ENCODE measurements at places on chromosomes 2 and 18. TPM values are rescaled to one million over a fixed set of nuclear protein-coding genes. Genes with fewer than 3 reads are reported as not detected.

Gene CYP27A1
- total RNA-seq = not detected

GRCh38 chr2:131146231-131146630 is 41.1 kb downstream of the PLEKHB2 start:
- no peak for DNase-seq

GRCh38 chr2:1493431-1494126 is 80.3 kb downstream of the TPO start:
- DNase-seq = no peak

GRCh38 chr2:221518201-221518934 is 53.7 kb downstream of the EPHA4 start:
- no peak for DNase-seq

GRCh38 chr2:231413456-231413855 is 17.9 kb downstream of the B3GNT7 start:
- DNase-seq = no peak

Gene INHBB
- 0.07 TPM for total RNA-seq

DNA sequence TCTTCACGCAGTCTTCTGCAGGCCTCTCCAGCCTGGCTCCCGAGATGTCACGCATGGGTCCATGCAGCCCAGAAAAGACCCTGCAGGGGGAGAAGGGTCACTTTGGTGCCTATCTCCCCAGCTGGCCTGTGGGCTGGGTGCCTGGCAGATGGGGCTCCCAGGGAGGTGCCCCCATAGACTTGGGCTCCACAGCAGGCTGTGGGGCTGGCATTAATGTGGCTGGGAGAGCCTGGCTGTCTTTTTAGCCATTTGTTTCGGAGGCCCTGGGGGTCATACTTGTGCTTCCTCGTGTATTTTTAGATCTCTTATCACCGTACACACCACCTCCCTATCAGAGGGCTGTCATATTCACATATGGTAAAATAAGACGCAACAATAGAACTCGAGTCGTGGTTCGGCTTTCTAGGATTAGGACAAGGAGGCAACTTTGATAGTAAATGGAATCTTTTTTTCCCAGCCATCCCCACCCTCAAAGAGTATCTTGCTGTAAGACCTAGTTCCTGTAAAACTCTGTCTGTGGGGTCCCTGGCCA is 74.5 kb downstream of the LRRFIP1 start:
- no peak for DNase-seq

DNA sequence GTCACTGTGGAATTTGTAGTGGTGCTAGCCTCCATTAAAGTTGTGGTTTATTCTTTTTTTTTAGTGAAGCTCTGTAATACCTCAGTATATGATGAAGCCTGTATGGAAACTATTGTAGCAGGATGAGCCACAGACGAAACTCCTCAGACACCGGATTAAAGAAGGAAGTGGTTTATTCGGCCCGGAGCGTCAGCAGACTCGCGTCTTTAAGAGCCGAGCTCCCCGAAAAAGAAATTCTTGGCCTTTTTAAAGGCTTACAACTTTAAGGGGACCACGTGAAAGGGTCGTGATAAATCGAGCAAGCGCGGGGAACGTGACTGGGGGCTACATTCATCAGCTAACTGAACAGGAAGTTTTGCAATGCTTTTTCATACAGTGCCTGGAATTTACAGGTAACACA is 8.1 kb upstream of the CCL20 start:
- DNase-seq = no peak

- DNase-seq = no peak
These were observed 232.7 kb upstream of the UBE2E3 start for GRCh38 chr2:180747728-180748127.

DNA sequence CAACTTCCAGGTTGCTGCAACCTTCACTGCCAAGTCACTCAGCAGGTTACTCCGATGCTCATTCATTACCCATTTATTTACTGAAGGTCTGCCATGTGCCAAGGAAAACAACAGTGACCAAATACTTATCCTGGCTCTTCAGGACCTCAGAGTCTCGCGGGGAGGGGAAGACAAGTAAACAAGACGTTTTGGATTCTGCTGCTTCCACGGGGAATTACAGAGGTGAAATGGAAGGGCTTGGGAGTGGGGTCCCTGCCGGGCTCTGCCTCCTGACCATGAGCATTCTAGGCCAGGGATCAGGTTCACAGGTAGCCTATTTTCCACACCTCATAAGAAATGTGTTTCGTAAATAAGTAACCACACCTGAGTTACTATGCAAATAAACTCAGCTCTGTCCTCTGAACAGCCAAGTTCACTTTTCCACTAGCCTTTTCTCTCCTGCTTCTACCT is 68.1 kb downstream of the CLHC1 start:
- no peak for DNase-seq

GRCh38 chr2:166518634-166519390 is 24.8 kb upstream of the SCN7A start:
- no peak for DNase-seq

- no peak for DNase-seq
These were observed 1269.0 kb upstream of the DDX18 start for GRCh38 chr2:116545286-116546068.

DNA sequence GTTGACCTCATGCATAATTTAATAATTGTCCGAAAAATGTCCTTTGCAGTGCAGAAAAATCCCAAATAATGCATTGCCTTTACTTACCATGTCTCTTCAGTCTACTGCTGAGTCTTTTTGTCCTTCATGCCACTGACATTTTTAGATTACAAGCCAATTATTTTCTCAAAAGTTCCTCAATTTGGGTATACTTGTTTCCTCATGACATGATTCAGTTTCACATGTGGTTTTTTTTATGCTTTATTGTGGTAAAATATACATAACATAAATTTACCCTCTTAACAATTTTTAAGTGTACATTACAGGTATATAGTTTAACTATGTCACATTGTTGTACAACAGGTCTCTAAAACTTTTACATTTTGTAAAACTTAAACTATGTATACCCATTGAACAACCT is 81.0 kb downstream of the EPC2 start:
- no peak for DNase-seq

DNA sequence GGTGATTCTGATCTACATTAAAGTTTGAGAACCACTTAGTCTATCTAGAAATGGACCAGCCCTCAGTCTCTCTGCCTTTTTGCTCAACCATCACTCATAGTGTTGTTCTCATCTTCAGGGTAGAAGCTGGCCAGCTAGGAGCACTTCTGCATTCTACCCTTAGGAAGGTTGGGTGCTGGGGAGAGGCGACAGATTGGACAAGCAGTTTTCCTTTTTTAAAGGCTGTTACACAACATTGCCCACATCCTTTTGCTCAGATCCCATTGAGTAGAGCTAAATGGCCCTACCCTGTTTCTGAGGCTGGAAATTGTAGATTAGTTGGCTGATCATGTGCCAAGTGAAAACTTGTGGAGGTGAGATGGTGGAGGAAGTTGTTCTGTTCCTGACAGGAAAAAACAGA is 35.6 kb downstream of the OSBPL6 start:
- no peak for DNase-seq

DNA sequence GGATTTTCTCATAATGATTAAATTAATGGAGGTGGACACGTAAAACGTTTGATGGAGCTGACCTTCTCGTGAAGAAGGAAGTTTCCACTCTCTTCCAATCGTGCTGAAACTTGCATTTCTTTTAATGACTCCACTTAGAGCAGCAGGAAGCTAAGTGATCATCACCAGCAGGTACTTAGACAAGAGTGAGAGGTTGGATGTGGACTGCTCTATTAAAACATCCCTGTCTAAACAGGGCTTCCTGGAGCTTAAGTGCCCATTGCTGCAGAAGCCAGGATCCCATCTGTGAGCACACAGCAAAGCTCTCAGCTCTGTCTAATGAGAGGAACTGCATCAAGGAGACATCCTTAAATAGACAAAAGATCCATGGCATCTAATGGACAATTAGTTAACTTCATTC is 1539.5 kb upstream of the CELF4 start:
- DNase-seq = no peak

- DNase-seq = no peak
These were observed 39.8 kb downstream of the MYO7B start for GRCh38 chr2:127575185-127575765.

Gene NAT8
- not detected for total RNA-seq

Gene L3MBTL4
- total RNA-seq = 1.2 TPM

GRCh38 chr2:208872591-208872990 is 466.0 kb downstream of the PTH2R start:
- peak; percentile 29 for DNase-seq

DNA sequence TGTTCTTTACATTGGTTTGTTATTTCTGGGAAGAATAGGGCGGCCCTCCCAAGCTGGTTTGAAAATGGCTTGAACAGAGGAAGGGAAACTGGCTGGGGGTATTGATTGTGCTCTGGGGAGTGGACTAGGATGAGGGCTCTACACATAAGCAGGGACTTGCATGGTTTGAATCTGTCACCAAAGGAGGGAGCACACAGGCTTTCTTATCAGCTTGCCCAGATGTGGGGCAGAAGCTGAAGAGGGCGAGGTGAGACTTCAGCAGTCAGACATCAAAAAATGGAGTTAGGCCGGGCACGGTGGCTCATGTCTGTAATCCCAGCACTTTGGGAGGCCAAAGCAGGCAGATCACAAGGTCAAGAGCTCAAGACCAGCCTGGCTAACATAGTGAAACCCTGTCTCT is 7.2 kb upstream of the RAB12 start:
- DNase-seq = no peak

GRCh38 chr2:41580806-41581205 is 467.0 kb upstream of the PKDCC start:
- DNase-seq = no peak

Gene SCTR
- total RNA-seq = not detected

Gene KLHL30
- total RNA-seq = not detected

GRCh38 chr2:3665886-3666612 is 8.0 kb downstream of the ALLC start:
- no peak for DNase-seq

DNA sequence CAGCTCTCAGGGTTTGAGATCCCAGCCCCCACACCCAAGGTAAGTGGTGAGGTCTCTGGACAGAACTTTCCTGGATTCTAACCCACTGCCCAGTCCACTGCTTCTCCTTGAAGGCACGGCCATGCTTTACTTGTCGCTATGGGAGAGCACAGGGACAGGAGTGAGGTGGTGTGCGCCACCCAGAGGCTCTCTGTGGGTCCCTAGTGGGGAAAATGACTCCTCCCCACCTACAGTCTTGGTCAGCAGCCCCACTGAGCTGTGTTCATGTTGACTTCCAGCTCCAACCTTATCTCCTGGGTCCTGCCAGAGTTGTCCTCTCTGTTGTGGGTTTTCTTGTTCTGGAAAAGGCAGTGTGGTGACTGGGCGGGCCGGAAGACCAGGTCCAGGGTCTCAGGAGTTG is 11.1 kb downstream of the TET3 start:
- no peak for DNase-seq

DNA sequence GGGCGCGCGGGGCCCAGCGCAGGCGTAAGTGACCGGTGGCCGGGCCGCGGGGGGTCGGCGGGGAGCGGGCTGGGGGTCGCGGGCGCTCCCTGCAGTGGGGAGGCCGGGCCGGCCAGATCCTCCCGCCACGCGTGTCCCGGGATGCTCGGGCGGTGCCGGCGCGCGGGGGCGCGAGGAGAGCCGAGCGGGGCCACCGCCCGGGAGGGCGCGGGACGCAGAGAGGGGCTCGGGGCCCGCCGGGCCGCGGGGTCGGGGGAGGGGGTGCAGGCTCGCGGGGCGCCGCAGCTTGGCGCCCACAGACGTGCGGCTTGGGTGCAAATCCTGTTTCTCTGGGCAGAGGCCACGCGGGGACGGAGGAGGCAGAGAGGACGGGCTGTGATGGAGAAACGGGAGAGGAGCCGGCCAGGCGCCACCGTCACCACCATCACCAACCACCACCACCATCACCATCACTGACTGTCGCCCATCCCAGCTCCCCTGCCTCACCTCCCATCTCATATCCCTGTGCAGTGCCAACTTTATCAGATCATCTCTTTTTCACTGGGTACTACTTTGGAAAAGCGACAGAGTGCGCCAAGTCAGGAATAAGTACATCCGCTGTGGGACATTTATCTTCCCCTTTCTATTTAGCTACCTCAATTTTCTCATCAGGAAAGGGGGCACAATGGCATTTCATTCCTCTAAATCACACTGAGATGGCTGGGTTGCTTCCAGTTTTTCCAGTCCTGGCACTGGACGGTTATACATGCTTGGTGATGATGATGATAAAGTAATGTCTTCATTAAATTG is 97.2 kb upstream of the GPR45 start:
- no peak for DNase-seq

DNA sequence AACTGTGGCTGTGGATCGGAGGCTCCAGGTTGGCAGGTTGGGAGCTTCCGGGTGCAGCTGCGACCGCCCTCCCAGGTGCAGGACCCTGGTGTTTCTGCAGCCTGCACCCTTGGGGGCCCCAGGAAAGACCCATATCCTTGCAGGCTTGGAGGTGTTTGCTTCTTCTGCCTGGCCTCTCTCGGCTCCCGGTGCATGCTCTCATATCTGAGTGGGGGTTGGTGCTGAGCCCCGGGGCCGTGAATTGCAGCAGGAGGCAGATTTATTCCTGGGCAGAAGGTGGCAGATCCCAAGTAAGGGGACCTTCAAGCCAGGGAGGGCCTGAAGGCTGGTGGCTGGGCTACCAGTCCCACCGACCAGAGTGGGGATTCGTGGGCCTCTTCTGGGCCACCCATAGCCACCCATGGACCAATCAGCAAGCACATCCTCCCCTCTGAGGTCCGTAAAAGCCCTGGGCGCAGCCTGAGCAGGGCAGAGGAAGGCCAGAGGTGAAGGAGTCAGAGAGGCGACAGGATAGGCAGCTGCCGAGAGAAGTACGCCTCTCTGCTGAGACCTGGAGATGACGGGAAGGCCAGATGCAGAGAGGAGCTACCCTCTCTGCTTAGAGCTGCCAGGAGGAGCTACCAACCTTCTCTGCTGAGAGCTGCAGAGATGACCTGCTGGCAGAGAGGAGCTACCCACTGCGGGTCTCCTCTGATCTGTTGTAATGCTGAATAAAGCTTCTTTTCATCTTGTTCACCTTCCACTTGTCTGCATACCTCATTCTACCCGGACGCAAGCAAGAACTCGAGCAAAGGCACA is 1279.0 kb upstream of the LRRTM1 start:
- DNase-seq = no peak

Gene ABCG5
- total RNA-seq = not detected

Gene SH3YL1
- total RNA-seq = 22.5 TPM

DNA sequence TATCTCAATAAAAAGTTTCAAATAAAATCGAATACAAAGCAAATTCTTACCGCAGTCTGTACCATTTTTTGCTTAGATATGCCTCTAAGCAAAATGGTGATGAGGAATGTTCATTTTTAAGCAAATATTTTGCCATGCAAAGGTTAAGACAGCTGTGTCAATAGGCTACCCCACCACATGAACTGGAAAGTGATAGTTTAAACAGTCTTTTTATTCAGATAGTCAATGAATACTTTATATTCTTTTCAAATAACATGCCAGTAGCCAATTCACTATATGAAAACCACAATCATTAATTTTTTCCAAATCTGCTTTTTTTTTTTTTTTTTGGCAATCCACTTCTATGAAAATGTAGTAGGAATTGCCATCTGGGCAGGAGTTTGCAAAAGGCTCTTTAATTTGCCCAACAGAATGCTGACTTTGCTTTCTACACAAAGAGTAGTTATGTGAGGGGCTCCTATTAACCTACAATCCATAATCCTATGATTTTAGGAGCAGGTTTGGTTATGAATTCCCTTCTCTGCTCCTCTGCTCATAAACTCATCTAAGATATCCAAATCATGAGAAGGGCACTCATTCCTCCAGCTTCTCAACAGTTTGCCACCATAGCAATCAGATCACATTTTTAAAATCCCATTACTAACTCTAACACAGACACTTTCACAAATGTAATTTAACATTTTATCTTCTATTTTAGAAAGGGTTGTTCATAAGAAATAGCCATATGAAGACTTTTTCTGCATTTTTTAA is 69.2 kb downstream of the SLC40A1 start:
- no peak for DNase-seq

Gene LIPG
- total RNA-seq = 1.9 TPM

- no peak for DNase-seq
These were observed 21.6 kb downstream of the MAP4K4 start for GRCh38 chr2:101718993-101719571.

Gene WDR75
- total RNA-seq = 100 TPM

Data from NCI-H460 (cell line).